ENCODE measurements at places on chromosomes 12 and 14.

DNA sequence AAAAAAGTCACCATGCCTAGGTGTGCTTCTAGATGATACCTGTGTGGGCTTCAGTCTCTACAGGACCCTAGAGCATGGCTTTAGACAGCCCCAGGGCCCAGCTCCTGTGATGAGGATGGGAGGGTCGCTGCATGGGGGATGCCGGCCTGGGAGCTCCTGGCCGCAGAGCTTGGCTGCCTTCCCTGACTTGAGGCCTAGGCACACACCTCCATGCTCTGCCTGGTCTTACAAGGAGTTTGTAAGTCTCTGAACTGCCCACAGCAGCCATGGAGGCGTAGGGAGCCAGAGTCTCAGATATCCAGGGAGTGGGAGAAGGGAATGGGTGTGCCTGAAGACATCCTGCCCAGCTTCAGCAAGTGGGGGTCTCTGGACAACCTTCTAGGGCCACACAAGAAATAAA lies 149.5 kb upstream of the MYL2 start:
- no peak for DNase-seq

- DNase-seq: no peak
Measured at GRCh38 chr14:80390906-80391305, 179.6 kb upstream of the DIO2 start.

- DNase-seq: no peak
Measured at GRCh38 chr14:105358140-105358846, 40.0 kb upstream of the TEX22 start.

DNA sequence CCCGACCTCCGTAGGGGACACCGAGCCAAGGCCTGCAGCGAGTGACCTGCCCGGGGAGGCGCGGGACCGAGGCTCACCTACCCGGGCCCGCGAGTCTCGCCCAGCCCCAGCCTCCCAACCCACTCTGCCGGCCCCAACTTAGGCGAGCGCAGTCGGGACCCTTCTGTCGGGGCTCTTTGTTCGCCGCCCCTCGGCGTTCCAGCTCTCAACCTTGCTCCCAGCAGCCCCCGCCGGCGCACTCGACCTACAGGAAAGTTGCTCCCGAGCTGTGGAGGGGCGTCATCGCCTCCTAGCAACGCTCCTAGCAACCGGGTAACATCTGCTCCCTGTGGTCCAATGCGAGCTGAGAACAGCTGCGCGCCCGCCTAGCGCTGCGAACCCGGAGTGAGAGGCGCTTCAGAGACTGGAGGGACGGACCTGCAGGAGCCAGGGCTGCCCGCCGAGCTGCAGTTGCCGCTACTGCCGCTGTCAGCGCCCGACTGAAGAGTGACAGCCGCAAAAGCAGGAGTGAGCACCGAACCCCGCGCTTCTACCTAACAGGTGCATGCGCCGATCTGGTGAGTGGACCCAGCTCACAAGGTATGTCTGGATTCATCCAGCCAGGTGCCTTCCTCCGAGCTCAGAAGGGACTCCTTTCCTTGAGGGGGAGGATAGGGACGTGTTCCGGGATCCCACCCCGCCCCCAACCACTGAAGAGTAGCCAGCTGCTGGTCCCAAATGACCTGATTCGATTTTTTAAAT lies 355.0 kb downstream of the SNAPC1 start:
- DNase-seq: peak; percentile 50

DNA sequence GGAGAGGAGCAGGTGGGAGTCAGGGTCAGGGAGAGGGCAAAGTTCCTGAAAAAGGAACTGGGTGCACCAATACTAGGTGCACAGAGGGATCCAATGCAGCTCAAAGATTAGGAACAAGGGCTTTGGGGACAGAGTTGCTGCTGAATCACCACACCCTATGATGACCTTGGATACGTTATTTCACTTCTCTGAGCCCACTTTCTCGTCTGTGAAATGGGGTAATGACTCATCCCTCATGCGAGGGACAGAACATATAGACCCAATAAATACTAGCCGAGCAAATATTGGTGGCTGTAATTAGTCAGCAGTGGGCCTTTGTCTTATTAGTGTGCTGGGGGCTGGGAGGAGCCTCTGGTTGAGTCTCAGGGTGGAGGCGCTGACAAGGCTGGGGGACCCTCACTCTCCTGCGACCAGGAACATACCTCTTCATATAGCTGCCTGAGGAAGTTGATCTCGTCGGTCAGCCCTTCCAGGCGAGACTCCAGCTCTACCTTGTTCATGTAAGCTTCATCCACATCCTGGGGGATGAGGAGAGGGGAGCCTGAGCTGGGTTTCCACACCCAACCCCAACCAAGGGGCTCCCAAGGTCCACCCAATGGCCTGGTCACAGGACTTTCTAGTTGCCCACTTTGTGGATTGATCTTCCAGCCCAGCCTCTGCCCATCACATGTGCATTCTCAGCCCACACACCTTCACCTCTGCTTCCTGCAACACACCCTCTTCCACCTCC lies 4.5 kb downstream of the KRT8 start:
- DNase-seq: no peak

DNA sequence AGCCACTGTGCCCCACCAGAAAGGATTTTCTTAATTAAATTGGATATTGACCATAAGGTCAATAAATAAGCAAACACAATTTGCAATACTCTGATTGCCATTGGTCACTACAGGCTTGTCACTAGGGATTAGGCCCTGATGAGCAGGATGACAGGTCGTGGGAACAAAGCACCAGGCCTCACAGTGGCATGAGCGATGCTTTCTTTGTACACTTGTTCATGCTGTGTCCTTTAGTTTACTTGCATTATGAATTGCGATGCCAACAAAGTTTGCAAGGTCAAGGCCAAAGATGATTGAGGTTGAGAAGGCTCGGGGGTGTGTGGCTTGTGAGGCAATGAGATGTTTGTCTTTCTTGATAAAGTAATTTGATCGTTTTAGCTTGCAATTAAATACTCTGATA lies 136.0 kb downstream of the TTC8 start:
- no peak for DNase-seq

GRCh38 chr12:94116191-94116590 lies 32.2 kb upstream of the PLXNC1 start:
- no peak for DNase-seq

DNA sequence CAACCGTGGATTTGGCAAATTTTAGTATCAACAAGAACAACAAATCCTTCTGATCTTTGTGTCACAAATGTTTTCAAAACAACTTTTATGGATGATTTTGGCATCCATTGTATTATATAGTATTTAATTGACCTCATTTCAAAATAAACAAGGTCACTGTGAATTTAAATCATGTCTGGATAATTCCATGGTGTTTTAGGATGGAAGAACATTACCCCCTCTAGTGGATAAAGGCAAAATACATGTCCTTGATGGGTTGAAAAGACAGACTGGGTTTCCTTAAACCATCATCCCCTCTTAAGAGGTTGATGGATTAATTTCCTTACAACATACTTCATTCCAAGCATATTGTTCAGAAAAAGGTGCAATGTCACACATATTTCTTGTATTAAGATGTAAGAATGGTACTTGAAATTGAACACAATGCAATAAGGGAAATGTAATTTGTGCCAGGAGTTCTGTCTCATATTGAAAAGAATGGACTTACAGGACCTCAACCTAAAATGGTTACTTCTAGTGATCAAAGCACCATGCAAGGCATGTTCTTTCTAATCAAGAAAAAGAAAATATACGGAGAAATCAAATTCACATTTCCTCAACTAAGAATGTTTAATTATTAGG lies 352.0 kb downstream of the BCAT1 start:
- peak; percentile 36 for DNase-seq

DNA sequence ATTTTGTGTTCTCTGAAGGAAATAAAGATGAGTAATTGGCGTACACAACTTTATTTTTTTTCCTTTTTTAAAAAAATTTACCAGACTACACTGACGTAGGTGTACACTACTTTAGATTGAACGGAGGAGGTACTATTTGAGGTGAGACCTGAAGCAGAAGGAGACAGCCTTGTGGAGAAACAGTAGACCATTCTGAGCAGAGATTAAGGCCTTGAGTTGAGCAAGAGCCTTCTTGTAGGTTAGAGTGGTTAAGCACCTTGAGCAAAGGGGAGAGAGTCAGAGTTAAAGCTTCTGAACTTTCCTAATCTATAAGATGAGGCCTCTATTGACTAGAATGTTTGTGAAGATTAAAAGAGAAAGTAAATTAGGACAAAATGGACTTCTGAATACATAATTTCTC lies 2.5 kb downstream of the LEMD3 start:
- DNase-seq: peak; percentile 18

DNA sequence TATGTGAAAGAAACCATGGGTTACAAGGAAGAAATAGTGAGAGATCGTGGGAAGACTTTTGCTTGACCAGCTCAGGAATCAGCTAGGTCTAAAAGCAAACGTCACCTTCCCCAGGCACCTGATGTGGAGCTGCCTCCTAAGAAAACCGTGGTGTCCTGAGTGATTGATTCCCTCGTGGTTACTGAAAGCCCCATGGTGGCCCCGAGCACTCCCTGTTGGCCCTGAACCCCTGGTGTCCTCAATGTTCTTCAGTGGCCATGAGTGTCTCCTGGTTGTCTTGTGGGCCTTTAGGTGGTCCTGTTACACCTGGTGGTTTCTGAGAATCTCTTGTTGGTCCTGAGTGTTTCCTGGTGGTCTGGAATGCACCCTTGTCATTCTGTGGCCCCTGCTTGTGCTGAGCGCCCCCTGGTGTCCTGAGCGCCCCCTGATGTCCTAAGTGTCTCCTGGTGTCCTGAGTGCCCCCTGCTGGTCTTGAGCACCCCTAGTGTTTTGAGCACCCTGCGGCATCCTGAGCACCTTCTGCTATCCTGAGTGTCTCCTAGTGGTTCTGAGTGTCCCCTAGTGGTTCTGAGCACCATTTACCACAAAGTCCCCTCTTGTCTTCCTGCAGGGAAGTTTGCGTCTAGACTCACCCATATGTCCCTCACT lies 518.7 kb downstream of the TMEM121 start:
- DNase-seq: peak; percentile 90

DNA sequence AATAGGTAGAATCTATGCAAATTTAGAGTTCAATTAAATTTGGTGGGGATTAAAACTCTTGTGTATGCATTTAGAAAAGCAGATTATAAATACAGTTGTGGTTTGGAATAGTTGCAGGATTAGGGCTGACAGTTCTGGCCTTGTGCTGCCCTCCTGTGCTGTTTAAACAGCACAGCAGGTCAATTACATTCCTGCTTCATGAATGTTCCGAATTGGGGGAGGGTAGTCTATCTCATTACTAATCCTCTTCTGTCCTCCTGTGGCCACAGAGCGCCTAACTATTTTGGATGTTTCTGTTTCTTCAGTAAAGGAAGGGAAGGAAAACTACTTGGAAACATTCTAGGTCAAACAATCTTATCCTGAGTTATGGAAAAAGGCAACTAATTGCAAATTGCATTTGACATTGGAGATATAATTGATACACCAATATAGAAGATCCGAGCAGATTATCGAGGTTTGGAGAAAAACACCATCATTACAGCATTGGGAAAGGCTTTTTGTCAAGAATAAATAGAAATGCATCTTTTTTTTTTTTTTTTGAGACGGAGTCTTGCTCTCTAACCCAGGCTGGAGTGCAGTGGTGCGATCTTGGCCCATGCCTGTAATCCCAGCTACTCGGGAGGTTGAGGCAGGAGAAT lies 8.7 kb upstream of the GPR19 start:
- DNase-seq: peak; percentile 57

DNA sequence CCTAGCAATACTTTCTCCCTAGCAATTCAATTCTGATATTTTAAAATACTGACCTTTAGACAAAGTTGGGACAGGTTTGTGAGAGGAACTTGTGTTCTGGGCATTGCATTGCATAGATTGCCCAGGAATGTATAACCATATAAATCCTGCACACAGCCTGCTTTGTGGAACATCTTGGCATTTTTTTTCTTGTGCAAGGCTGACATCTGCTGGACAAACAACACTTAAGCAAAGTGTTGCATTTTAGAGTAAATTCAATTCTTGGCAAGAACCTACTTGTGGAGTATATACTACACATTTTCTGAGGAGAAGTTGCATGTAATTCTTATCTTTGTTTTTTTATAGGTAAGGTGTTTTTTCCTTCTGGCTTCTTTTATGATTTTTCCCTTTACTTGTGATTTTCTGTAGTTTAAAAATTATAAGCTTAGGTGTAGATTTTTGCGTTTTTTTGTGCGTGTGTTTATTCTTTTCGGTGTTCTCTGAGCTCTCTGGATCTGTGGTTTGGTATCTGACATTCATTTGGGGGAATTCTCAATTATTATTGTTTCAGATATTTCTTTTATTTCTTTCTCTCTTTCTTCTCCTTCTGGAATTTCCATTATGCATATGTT lies 26.4 kb downstream of the TESPA1 start:
- DNase-seq: peak; percentile 63

GRCh38 chr12:23186950-23187349 lies 562.0 kb downstream of the ETNK1 start:
- no peak for DNase-seq

GRCh38 chr12:108972358-108972757 lies 48.5 kb downstream of the SVOP start:
- no peak for DNase-seq

GRCh38 chr12:79687711-79688260 lies 3.0 kb downstream of the PAWR start:
- no peak for DNase-seq

GRCh38 chr14:62655166-62655565 lies 390.1 kb downstream of the KCNH5 start:
- no peak for DNase-seq

DNA sequence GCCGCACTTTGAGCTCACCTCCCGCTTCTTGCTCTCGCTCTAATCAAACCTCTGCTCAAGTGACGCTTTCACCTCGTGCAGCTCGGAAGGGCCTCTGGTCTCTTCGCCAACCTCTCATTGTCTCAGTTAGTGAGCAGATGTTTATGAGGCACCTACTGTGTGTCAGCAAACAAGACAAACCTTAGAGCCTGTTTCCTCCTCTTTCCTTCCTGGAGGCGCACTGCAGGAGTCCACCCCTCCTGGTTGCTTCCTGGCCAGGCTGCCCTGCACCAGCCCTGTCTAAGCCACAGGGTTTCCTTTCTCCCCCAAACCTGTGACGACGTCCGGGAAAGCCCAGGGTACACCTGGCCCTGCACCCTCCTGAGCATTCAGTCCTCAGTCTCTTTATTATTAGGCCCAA lies 84.2 kb downstream of the PHETA1 start:
- no peak for DNase-seq

DNA sequence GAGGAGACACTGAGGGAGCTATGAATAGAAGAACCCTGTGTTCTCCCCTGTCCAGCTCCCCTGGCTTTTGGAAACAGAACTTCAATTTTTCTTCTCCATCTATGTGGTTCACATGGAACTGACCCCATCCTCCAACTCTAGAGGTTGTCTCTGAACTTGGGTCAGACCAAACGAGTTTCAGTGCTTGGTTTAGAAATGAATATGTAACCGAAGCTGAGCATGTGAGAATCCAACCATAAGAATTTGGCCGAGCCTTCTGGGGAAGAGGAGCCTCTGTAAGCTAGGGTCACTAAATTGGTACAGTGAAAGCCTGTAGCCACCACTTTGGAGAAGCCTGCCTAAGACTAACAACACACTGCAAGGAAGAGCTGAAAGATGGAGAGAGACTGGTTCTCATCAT lies 464.4 kb downstream of the ZFP36L1 start:
- no peak for DNase-seq

GRCh38 chr14:24708684-24709083 lies 74.7 kb upstream of the GZMB start:
- DNase-seq: no peak

DNA sequence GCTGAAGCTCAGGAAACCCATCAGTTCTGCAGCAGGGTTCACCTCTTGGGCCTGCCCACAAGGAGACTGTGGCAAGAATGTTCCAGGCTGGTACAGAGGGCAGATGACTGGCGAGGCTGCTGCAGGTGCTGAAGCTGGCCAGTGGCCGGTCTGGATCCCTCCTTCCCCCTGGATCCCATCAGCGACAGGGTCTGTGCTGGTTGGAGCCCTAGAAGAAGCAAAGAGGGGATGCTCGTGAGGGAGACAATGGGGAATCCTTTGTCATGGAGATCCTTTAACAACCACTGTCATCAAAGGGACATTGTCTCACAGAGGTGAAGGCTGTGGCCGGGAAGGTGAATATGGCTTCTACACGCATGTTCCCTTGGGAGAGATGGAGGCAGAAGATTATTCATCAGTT lies 211.4 kb upstream of the TMEM132C start:
- no peak for DNase-seq

Data from activated CD4-positive, alpha-beta T cell treated with anti-CD3 and anti-CD28 coated beads, Interleukin-2, amount 50 U/mL, for 16 hours (primary cell).